ENCODE measurements at places on chromosomes 13 and 19.

- DNase-seq, result no peak
- peaks cover 6% of the 10 kb centered on the region for H3K4me1 ChIP-seq
- no peaks in the 10 kb centered on the region for H3K36me3 ChIP-seq
- no peak overlapping the region for H3K27ac ChIP-seq
- H3K27me3 ChIP-seq, result no peaks in the 10 kb centered on the region
Measured at GRCh38 chr13:98512774-98513665, 63.9 kb downstream of the STK24 start.

DNA sequence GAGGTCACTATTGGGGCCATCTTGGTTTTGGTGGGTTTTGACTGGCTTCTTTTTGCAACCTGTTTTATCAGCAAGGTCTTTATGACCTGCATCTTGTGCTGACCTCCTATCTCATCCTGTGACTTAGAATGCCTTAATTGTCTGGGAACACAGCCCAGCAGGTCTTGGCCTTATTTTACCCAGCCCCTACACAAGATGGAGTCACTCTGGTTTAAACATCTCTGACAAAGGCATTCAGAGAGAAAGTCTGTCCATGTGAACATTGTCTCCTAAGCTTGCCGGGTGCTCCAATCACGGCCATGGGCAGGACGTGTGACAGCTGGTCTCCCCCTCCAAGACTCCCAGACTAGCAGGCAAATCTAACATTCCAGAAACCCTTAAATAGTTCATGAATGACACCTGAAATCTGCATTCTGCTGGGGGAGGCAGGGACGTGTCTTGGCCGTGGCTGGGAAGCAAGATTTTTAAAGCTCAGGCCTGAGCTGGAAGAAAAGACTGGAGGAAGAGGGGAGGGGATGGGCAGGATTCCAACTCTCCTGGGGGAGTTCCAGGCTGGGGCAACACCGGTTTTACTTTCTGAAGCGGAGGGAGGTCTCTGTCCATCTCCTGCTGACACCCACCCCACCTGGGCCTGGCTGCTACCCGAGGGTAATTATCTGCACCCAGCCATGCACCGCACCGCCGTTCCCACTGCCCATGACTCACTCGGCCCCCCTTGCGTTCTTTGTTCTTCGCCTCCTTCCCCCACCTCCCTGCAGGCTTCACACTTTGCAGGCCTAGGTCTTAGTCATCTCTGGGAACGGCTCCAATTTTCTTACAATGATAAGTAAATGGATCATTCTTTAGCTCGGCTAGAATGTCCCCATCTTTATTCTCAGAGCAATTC is 11.6 kb upstream of the OR1M1 start:
- H3K27ac ChIP-seq, result no peak overlapping the region
- H3K4me3 ChIP-seq, result no peak overlapping the region
- peaks cover 7% of the 10 kb centered on the region for H3K4me1 ChIP-seq
- H3K36me3 ChIP-seq, result no peaks in the 10 kb centered on the region

- H3K4me1 ChIP-seq, result peaks cover 31% of the 10 kb centered on the region
Measured at GRCh38 chr19:1829958-1830357, 17.9 kb upstream of the ATP8B3 start.

GRCh38 chr19:3053218-3053621 is 9.1 kb downstream of the TLE5 start:
- no peak for DNase-seq
- H3K4me3 ChIP-seq, result no peak overlapping the region
- H3K27ac ChIP-seq, result no peak overlapping the region
- peaks cover 56% of the 10 kb centered on the region for H3K36me3 ChIP-seq
- H3K4me1 ChIP-seq, result no peaks in the 10 kb centered on the region

- no peak overlapping the region for H3K4me3 ChIP-seq
- no peaks in the 10 kb centered on the region for H3K27me3 ChIP-seq
- H3K4me1 ChIP-seq, result peaks cover 9% of the 10 kb centered on the region
- DNase-seq, result no peak
- H3K27ac ChIP-seq, result no peak overlapping the region
- H3K36me3 ChIP-seq, result peaks cover 42% of the 10 kb centered on the region
Measured at GRCh38 chr19:38204728-38205127, 19.3 kb downstream of the DPF1 start.

DNA sequence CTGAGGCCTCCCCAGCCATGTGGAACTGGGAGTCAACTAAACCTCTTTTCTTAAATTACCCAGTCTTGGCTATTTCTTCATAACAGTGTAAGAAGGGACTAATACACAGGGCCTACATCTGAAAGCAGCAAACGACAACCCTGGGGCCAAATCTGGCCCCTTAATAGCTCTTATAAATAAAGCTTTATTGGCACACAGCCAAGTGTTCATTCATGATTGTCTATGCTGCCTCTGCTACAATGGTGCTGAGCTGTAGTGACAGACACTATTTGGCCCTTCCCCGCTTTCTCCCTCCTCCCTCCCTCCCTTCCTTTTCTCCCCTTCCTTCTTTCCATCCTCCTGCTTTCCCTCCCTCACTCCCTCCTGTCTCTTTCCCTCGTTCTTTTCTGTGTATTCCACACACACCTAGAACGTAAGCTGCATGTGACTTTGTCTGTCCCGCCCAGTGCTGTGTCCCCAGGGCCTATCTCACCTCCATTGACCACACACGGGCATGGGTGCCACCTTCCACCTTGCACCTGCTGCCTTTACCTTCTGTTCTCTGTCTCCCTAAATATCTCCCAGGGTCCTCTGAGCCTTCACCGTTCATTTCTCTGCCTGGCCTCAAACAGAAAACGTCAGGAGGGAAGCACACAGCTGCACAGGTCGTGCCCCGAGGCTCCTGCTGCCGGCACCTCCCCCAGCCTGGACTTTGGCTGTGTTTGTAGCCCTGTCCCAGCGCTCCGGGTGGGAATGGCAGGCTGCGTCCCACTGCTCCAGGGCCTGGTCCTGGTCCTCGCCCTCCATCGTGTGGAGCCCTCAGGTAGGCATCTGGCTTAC is at the start of gene PROZ:
TSS of gene PROZ (plus strand) at position 720 of the 819 bp plus-strand sequence. CDS start at position 733, 13 bp downstream.
- no peak within 1 kb of the TSS for H3K4me3 ChIP-seq
- no peaks in the 10 kb centered on the region for H3K36me3 ChIP-seq
- no peak within 1 kb of the TSS for H3K27ac ChIP-seq
- no peak for DNase-seq
- peaks cover 5% of the 10 kb centered on the region for H3K4me1 ChIP-seq

DNA sequence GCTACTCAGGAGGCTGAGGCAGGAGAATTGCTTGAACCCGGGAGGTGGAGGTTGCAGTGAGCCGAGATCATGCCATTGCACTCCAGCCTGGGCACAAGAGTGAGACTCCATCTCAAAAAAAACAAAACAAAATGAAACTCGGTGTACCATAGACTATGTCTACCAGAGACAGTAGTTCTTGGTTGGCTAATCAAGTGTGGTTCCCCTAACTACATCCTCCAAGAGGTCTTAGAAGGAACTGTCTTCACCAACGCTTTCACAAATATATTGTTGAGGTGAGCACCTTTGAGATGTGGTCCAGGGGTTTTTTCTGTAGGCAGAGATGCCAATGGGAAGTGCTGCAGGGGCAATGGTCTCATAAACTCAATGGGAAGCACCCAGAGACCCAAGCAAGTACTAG is 48.0 kb downstream of the RFC3 start:
- no peak for DNase-seq
- no peak overlapping the region for H3K4me3 ChIP-seq
- H3K4me1 ChIP-seq, result no peaks in the 10 kb centered on the region
- H3K27me3 ChIP-seq, result no peaks in the 10 kb centered on the region

- no peak overlapping the region for H3K4me3 ChIP-seq
- DNase-seq, result no peak
- H3K4me1 ChIP-seq, result peaks cover 6% of the 10 kb centered on the region
- peak overlapping the region; percentile 92 for H3K27ac ChIP-seq
- no peaks in the 10 kb centered on the region for H3K27me3 ChIP-seq
Measured at GRCh38 chr19:41501854-41502253, 58.9 kb downstream of the ERICH4 start.

DNA sequence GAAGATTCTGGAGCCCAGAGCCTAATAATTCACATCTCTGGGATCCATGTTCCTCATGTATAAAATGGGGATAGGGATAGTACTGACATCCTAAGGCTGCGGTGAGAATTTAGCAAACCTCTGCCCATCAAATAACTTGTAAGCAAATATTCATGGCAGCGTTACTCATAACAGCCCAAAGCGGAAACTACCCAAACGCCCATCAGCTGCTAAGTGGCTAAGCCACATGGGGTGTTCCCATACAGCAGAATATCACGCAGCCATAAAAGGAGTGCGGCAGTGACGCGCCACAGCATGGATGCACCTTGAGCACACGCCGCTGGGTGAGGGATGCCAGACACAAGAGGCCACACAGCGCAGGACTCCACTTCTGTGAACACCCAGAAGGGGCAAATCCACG is 19.7 kb downstream of the VRK3 start:
- no peak overlapping the region for H3K4me3 ChIP-seq
- no peaks in the 10 kb centered on the region for H3K27me3 ChIP-seq
- no peaks in the 10 kb centered on the region for H3K4me1 ChIP-seq
- DNase-seq, result no peak
- H3K36me3 ChIP-seq, result no peaks in the 10 kb centered on the region

DNA sequence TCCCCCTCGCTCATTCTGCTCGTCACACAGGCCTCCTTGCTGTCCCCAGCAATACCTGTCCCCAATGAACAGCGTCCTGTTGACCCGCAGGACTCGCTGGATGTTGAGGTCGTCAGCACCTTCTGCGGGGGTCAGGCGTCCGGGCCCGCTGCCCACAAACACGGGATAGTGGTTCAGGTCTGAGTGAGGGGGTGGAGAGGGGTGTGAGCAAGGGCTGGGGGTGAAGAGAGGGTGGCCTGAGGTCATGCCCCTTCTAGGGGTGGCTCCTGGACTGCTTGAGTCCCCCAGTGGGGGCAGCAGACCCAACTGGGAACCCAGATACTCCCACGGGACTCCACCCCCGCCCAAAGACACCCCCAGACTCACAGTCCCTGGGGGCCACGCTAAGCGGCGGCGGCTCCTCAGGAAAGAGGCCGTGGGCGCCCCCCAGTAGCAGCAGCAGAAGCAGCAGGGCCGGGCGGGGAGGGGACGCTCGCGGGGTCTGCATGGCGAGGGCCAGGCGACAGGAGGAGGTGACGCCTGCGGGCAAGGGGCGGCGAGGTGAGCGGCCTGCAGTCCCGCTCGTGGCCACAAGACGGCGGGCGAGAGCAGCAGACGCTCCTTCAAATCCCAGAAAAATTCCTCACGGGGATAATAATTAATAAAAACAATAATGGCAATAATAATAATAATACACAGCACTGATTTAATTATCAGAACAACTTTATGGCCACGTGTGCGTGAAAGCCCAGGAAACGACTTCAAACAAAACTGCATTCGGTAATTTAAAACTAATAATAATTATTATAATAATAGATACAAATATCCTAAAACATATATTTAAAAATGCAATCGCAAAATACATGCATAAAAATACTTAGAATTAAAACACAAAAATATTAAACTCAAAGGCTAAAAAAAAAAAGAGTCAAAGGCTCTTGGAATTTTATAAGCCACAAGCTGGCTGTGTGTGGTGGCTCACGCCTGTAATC is 1.2 kb downstream of the SEMA6B start:
- H3K36me3 ChIP-seq, result peaks cover 7% of the 10 kb centered on the region
- H3K4me1 ChIP-seq, result peaks cover 14% of the 10 kb centered on the region
- peak overlapping the region; percentile 68 for H3K27ac ChIP-seq
- no peak for DNase-seq

GRCh38 chr19:8445488-8446001 is 770 bp downstream of the HNRNPM start:
- H3K4me3 ChIP-seq, result peak overlapping the region; percentile 98
- H3K36me3 ChIP-seq, result peaks cover 16% of the 10 kb centered on the region
- no peaks in the 10 kb centered on the region for H3K27me3 ChIP-seq
- peak overlapping the region; percentile 97 for H3K27ac ChIP-seq
- peaks cover 39% of the 10 kb centered on the region for H3K4me1 ChIP-seq

DNA sequence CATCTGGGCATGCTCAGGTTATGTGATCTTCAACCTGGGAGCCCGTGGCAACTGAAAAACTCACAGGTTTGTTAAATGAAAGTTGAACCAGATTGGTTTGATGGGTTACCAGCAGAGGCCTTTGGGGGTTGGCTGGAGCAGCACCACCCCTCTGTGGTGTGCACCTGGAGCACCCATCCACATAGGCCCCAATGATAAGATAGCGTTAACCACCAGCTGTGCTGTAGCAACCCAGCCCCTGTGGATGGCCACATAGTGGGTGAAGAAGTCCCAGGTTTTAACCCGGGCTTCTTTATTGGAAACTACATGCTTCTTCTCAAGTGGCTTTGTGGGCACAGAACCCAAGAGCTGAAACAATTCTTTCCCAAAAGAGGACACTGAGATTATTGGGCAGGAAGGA is 22.6 kb upstream of the MTIF3 start:
- no peak overlapping the region for H3K4me3 ChIP-seq
- H3K27ac ChIP-seq, result no peak overlapping the region
- no peaks in the 10 kb centered on the region for H3K36me3 ChIP-seq
- DNase-seq, result no peak
- no peaks in the 10 kb centered on the region for H3K4me1 ChIP-seq
- no peaks in the 10 kb centered on the region for H3K27me3 ChIP-seq

GRCh38 chr19:48194041-48194843 is 23.8 kb downstream of the ZSWIM9 start:
- H3K4me1 ChIP-seq, result peaks cover 4% of the 10 kb centered on the region
- peaks cover 6% of the 10 kb centered on the region for H3K36me3 ChIP-seq
- DNase-seq, result no peak
- H3K27me3 ChIP-seq, result no peaks in the 10 kb centered on the region
- H3K4me3 ChIP-seq, result no peak overlapping the region

DNA sequence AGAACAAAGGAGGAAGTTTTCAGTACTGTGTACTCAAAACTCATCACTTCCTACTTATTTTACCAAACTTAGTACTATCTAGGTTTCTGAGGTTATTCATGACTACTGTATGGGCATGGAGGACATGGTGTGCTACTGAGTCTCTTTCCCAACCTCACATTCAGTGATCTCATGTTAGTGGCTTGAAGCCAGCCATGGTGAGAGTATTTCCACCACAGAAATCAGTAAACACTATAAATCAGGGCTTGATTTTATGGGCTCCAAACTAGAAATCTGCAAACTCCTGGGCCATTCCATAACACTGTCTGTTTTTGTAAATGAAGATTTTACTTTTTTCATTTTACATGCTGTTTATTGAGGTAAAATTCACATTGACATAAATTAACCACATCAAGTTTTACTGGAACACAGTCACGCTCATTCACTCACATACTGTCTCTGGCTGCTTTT is 19.7 kb downstream of the MED26 start:
- no peaks in the 10 kb centered on the region for H3K36me3 ChIP-seq
- peaks cover 90% of the 10 kb centered on the region for H3K4me1 ChIP-seq
- no peaks in the 10 kb centered on the region for H3K27me3 ChIP-seq

DNA sequence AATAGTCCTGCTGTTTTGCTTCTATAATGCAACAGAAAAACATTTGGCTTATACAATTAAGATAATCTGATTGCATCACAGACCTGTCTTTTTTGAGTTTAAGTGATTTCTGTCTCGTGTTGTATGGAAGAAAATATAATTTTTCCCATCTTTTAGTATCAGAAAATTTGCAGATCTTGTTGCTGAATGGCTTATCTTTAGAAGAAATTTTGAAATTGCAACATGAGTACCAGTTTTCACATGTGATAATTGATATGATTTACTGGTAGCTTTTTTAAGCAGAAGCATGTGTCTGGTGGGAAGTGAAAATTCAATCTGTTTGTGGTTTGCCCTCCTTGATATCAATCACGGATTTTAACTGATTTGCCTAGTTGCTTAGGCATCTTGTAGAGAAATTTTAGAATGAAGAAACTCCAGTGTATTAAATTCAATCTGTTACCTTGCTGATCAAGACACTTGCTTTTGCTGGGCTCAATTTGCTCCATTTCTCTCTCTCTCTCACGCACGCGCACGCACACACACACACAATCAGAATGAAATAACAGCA is 89.8 kb upstream of the MYCBP2 start:
- no peaks in the 10 kb centered on the region for H3K27me3 ChIP-seq
- DNase-seq, result no peak
- H3K4me1 ChIP-seq, result no peaks in the 10 kb centered on the region
- no peak overlapping the region for H3K27ac ChIP-seq
- H3K36me3 ChIP-seq, result no peaks in the 10 kb centered on the region

All from heart left ventricle (tissue), 16 donors.